ENCODE measurements at places on chromosomes 2 and 18. TPM values are rescaled to one million over a fixed set of nuclear protein-coding genes. Genes with fewer than 3 reads are reported as not detected.

IL37 gene
- polyA plus RNA-seq = 0.43 TPM

LINC00305 gene
- 0.05 TPM for polyA plus RNA-seq

RFX8 gene
- 1.5 TPM for polyA plus RNA-seq

NMUR1 gene
- polyA plus RNA-seq = 0.11 TPM

GRCh38 chr2:3692375-3692774 lies 11.0 kb upstream of the DCDC2C start:
- no peaks in the 10 kb centered on the region for H3K36me3 ChIP-seq
- no peak overlapping the region for H3K4me3 ChIP-seq

DNA sequence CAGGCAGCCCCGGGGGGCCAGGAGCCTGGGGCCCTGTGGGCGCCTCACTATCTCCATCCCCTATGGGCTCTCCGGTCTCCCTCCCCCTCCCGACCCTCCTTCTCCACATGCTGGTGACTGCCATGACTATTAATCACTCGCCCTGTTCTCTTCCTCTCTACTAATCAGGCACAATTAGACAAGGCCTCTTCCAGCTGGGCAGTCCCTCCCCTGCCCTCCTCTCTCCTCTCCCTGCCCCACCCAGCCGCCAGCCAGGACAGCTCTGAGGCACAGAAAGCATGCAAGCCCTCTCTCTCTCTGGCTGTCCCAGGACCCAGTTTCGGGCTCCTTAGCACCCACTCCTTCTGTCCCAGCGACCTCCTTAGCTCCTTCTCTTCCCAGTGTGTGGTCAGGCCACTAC lies 5.8 kb downstream of the ASIC4 start:
- H3K4me1 ChIP-seq = no peaks in the 10 kb centered on the region
- no peak overlapping the region for H3K27ac ChIP-seq
- no peak overlapping the region for H3K4me3 ChIP-seq
- H3K36me3 ChIP-seq = no peaks in the 10 kb centered on the region
- H3K27me3 ChIP-seq = peaks cover 51% of the 10 kb centered on the region

KCNE4 gene
- 2.1 TPM for polyA plus RNA-seq

FNDC4 gene
- 4.3 TPM for polyA plus RNA-seq

RGPD8 gene
- polyA plus RNA-seq = 1.8 TPM

- no peaks in the 10 kb centered on the region for H3K36me3 ChIP-seq
- H3K4me1 ChIP-seq = no peaks in the 10 kb centered on the region
- DNase-seq = no peak
- H3K27ac ChIP-seq = no peak overlapping the region
- H3K27me3 ChIP-seq = peaks cover 25% of the 10 kb centered on the region
- no peak overlapping the region for H3K4me3 ChIP-seq
Observed at GRCh38 chr18:36302676-36303075, 5.2 kb downstream of the FHOD3 start.

DNA sequence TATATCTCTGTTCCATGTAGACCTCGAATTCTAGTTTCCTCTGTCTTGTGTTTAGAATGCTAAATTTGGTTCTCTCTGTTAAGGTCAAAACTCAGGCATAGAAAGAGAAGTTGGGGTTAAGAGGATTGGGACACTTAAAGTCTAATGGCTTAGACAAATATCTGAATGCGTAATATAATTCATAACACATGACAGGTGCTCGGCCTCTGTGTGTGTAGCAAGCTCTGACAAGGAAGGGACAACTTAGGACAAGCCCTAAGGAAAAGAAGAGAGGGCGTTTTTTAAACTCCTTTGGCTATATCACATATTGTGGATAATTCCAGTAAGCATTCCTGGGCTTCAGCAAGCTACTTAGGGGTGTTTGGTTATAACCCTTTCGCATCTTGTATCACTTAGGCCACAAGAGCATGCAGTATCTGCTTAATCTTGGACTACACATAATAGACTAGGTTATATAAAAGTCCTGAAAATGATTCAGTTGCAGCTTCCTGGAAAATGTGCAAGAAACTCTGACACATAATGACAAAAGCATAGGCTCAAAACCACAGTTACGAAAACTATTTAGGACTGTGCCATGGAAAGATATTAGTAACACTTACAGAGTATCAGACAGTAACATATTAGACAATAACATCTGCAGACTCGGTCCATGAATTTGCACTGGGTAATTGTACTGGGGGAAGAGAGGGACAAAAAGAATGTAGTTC lies 16.1 kb upstream of the CREB1 start:
- no peaks in the 10 kb centered on the region for H3K4me1 ChIP-seq
- H3K36me3 ChIP-seq = no peaks in the 10 kb centered on the region
- H3K27ac ChIP-seq = no peak overlapping the region
- DNase-seq = no peak

DNA sequence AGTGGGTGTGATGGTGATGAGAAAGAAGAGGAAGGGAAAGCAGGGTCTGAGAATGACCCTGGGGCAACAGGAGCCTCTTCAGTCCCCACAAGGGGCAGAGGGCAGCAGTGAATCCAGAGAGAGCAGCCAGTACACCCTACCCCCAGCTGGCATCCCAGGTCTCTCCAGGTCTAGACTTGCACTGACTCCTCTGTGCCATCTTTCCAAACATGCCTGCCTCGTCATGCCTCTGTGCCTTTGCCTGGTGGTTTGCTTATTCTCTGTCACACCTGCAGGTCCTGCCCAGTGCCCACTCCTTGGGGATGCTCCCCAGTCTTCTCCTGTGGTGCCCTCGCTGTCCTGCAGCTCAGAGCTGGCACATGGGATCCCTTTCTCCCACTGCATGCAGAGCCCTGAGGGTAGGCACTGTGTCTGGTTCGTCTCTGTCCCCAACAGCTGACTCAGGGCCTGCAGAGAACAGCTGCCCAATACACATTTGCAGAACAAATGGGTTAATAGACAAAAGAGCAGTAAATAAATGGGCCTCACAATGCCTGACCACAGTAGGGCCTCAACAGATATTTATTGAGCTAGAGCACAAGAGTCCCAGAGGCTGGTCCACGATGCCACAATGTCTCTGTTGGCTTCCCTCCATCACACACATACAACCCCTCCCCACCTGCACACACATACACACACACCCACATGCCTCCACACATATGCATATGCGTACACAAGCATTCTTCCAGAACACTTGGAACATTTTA lies 89.8 kb downstream of the HS1BP3 start:
- H3K4me1 ChIP-seq = no peaks in the 10 kb centered on the region
- no peaks in the 10 kb centered on the region for H3K27me3 ChIP-seq
- no peak overlapping the region for H3K27ac ChIP-seq
- H3K36me3 ChIP-seq = no peaks in the 10 kb centered on the region
- no peak for DNase-seq

- peaks cover 5% of the 10 kb centered on the region for H3K27me3 ChIP-seq
- H3K27ac ChIP-seq = no peak within 1 kb of the TSS
- H3K36me3 ChIP-seq = no peaks in the 10 kb centered on the region
- DNase-seq = no peak
- no peak within 1 kb of the TSS for H3K4me3 ChIP-seq
Observed at GRCh38 chr2:164954954-164955701, at the start of gene SLC38A11. Gene SLC38A11 (minus strand): TSS chr2:164955525. CDS start chr2:164955247, 278 bp downstream.

DNA sequence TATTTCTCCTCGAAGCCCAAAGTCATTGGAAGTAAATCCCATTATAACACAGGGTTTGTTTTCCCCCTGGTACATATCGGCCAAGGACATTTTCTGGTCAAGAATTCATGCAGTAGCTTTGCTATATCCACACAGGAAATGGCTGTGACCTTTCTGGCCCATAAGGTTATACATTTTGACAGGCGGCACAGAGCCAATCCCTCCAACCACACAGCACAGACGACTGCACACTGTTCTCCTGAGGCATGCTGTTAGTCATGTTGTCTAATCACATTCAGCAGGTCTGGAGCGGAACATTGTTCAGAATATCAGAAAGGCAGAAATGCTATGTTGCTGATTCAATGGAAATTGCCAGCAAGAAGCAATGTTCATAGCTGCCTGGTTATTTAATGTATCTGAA lies 742.3 kb upstream of the SLC8A1 start:
- no peak for DNase-seq
- no peak overlapping the region for H3K4me3 ChIP-seq
- no peaks in the 10 kb centered on the region for H3K4me1 ChIP-seq
- no peaks in the 10 kb centered on the region for H3K27me3 ChIP-seq
